ENCODE measurements at places on chromosomes 5 and 9.

GRCh38 chr9:93644397-93645088, 68.2 kb downstream of the PHF2 start:
- no peak for DNase-seq

- DNase-seq: no peak
These were observed 100.5 kb upstream of the CCDC152 start for GRCh38 chr5:42655982-42656650.

DNA sequence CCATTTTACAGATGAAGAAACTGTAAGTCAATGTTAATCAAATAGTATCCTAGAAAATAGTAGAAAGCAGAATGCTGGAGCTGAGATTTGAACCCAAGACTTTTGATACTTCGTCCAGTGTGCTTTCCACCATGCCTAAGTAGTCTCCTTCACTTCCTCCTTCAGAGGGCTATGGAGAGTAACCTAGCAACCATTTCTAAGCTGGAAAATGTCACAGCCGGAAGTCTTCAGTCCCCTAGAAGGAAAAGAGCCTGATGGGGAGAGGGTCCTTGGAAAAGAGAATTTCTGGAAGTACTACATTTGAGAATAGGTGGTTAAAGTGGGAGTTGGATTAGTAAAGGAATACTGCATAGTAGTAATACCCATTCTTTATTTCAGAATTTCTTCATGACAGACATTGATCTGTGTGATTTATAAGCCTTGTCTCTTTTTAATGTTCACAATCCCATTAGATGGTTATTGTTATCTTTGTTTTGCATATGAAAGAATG, 32.7 kb downstream of the PCDHAC2 start:
- DNase-seq: no peak

GRCh38 chr9:89095761-89096528, 82.7 kb downstream of the SHC3 start:
- no peak for DNase-seq

DNA sequence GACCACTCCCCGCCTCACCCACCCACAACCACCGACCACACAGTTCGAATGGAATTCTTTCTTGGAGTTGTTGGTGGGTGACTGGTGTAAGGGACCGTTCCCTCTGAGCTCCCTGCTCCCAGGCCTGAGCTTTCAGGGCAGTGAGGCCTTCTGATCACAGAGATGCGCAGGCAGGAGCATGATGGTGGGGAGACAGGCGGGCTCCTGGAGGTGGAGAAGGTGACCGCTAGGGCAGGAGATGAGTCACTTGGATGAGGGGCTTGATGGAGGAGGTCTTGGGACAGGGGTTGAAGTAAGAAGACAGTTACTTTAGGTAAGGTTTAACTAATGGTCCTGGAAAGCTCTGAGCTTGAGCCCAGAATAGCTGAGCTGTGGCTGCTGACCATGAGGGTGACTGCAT, 88.5 kb downstream of the HSPA4 start:
- no peak for DNase-seq

DNA sequence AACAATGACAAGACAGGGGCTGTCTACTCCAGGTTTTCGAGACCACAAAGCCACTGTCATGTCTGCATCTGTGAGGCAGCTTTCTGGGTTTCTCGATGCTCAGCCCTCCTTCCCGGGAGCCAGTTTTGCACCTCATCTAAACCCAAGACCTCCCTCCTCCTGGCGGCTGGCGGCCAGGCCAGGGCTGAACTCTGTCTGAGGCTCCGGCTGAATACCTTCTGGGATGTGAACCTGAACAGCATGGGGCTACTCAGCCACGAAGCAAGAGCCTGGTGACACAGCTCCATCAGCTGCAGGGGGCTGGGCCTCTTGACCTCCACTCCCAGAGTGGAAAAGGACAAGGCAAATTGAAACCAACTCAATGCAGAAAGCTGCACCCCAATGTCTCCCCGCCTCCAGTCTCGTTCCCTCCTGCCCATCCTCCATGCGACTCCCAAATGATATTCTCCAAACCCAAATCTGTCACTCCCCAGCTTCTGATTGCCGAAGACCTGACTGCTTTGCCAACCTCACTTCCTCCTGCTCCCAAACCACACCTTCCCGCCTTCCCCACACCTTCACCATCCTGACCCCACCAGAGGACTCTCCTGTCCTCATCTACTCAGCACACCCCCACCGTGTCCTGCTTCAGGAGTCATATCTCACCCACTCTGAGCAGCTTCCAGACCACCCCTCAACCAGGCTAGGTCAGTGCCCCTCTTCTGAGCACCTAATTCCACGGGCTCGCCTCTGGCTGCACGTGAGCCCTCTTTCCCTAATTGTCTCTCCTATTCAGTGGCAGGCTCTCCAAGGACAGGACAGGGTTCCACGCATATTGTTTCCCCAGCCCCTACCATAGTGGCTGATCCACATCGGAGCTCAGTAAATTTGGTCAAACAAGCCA, 4.5 kb downstream of the ANKS6 start:
- no peak for DNase-seq

DNA sequence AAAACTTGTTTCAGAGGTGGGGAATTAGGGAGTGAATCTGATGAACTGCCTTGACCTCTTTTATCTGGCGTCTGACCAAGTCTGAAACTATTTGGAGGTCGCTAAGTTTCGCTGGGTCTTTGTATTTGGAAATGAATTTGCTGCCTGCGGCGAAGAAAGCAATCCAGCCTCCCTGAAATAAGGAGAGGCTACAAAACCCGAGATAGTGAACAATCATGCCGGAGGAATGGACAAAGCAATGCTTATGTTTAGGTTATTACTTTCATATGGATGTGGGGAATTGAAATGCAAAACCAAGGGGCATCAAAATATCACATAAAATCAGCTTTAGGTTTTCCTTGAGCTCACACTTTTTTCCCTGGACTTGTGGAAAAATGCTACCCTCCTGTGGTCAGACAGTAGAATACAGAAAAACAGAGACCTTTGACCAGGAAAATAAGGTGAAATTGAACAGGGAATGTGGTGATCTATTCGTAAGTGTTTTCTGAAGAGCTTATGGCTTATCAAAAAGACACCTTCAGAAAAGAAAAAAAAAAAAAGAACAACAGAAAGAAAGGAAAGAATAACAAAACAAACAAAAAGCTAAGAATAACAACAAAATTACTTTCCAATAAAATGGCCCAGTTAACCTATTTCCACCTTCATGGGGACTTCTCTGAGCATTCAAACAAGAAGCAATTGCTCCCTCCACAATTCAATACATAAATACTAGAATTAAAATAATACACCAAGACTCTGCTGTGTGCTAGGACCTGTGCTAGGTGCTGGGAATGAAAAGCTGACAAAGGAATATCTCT, 68.6 kb upstream of the DPYSL3 start:
- peak; percentile 47 for DNase-seq

- no peak for DNase-seq
These were observed 26.0 kb downstream of the CRHBP start for GRCh38 chr5:76978869-76979268.

GRCh38 chr5:97167435-97167834, 15.6 kb downstream of the RIOK2 start:
- DNase-seq: no peak

DNA sequence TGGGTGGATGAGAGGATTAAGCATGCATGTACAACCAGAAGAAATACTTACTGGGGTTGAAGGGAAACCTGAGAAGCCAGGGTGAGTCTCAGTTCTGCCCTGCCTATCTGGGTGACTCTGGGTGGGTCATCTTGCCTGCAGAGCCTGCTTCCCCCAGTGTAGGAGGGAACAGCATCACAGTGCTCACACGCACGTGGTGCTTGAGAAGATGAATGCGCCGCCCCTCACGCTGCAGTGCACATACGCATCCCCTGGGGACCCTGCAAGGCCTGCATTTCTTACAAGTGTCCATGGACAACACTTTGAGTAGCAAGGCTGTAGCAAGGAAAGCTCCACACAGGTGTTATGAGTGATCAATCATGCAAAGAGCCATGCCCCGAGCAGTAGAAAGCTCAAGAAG, 18.7 kb upstream of the GABBR2 start:
- DNase-seq: no peak

- DNase-seq: no peak
These were observed 22.3 kb upstream of the LMNB1 start for GRCh38 chr5:126754609-126755008.

DNA sequence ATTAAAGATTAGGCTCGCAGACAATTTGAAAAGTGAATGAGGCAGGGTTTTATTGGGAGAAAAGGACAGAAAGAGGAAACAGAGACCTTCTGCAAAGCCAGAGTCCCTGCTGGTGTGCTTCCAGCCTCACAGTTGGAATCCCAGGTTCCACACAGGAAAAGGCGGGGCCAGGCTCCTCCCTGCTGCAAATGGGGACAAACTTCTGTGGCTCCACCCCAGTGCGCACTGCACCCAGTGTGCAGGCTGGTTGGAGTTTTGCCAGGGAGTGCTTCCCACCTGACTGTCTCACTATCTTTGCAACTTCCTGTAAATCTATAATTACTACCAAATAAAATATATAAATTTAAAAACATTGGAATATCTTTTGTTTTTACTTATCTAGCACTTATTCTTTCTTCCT, 386.0 kb upstream of the GRIN3A start:
- no peak for DNase-seq

DNA sequence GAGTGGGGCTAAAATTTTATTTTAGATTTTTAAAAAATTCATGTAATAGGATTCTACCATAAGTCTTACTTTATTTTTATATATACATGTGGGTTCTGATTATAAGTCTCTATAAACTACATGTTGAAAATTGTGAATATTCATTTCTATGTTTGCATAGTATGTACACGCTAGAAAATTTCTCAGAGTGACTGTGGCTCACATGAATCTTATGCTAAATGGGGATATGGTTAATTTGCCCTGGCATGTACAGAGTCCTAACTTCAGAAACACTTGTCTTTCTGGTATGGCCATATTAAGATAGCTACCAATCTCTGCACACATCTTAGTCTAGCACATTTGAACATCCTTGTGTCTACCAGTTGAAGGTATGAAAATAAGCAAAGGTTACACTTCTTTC, 154.8 kb downstream of the FBXL7 start:
- no peak for DNase-seq

DNA sequence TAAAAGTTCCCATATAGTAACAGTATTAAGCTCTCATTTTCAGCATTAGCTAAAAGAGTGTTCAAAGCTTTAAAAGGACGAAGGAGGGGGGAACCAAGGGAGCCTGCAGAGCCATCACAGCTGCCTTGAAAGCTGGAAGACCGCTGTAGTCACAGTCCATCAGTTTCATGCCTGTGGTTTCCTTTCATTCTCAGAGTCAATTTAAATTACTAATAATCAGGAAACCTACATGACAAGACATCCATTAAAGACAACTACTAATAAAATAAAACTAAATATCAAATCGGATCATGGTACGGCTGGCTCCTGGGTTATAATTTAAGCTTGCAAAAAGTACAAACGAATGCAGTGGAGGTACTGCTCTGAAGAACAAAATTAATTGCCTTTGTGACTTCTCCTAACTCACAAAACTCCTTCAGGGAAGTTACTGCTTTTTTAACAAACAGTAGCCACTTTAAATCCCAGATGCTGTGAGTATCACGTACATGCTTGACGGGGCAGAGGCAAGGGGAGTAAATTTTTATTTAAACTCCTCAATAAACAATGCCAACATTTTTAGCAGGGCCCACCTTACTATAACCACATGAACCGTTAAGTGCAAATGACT, 213.5 kb downstream of the DENND1A start:
- DNase-seq: no peak

- DNase-seq: no peak
These were observed 9.6 kb downstream of the EPB41L4B start for GRCh38 chr9:109311286-109311685.

DNA sequence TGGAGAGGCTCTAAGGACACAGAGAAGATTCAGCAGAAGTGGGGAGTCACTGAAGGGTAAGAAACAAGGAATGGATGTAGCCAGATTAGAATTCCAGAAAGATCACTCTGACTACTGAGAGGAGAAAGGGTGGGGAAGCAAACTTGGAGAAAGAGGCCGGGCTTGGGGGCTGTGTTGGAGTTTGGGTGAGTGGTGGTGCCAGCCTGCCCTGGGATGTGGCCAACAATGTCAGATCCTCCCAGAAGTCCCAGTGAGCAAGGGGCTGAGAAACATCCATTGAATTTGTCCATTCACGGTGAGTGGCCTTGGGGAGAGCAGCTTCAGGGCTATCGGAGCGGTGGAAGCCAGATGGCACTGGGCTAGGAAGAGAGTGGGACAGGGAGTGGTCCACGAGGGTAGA, 60.4 kb downstream of the COL15A1 start:
- no peak for DNase-seq

DNA sequence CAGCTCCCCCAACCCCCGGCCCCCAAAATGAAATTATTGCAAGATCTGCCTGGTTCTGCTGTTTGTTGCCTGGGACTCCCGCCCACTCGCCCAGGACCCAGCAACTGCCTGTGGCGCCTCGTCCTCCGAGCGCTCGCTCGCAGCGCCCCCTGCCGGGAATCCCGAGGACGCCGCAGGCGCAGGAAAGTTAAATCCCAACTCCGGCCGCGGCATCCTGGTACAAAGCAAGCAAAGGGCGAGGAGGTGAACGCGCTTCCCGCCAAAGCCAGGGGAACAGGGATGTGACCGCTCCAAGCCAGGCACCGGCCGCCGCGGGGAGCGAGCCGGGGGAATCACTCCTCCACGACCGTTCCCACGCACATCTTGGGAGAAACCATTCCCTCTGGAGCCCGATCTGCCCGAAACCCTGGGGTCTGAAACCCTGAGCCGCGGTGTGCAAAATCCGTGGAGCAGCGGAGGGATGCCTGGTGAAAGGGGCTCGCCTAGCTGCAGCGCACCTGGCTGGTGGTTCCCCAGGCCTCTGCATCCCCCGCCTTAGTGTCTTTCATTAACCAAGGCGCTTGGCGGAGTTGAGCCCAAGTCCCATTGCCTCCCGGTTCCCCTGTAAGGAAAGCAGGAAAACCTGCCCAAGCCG, 1.3 kb downstream of the SEMA5A start:
- DNase-seq: peak; percentile 67

DNA sequence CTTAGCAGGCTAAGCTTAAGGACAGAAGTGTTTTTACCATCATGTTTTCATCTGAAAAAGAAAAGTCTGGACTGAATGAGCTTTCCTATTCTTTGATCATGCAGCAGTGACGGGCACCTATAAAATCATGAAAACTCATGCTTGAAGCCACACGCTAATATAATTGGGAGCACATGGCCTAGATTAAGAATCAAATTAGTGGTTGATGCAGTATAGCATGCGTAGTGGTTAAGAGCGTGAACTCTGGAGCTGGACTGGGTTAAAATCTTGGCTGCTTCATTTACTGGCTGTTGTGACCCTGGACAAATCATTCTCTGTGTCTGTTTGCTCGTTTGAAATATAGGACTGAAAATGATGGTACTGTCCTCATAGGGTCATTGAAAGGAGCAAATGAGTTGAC, 49.9 kb upstream of the IL13 start:
- DNase-seq: no peak
